ENCODE measurements at places on chromosomes 4 and X.

DNA sequence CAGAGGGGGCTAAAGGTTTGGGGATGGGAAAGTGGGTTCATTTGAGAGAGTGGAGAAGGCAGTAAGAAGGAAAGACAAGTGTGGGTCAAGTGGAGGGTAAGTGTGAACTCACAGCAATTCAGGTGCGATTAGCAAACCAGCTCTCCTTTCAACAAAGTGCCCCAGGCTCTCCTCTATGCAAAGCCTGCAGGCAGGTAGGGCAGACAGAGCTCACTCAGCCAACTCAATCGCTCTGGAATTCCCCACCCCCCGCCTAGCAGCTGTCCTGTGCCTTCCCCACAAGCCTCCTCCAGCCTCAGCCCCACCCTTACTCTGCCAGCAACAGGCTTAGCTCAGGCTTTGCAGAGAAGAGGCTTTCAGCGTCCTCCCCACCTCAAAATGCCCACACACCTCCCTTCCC lies 14.8 kb upstream of the MAMLD1 start:
- no peak for DNase-seq

DNA sequence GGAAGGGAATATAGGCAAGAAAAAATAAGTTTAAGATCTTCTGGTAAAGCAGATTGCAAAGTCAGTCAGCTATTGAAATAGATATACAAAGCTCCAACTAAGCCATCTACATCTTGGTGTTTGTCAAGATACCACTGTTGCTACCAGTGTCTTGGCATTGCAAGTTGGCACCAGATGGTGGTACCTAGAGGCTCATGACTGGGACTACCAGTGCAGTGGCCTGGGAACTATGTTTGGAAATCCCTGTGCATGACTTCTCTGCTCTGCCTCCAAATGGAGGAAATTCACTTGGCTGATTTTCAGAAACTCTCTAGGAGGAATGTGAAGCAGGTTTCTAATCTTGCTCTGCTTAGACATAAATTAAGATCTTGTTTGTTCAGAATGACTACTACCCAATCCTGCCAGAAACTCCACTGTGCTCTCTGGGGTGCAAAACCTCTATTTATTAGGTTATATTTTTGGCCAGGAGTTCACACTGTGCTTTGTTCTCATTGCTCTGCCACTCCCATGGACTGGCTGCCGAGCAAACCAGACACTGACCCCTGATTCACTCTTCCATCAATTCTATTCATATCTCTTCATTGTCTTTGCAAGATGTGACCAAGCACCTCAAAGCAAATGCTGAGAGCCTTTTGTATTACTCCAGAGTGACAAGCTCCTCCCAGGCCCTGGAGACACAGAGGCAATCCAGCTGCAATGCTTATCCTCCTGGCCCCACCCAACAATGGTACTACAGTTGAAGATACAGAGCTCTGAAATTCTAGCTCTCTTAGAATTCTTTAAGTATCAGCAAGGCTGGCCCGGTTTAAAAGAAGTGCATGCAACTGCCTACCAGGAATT lies 272.3 kb upstream of the FGF16 start:
- no peak for DNase-seq

DNA sequence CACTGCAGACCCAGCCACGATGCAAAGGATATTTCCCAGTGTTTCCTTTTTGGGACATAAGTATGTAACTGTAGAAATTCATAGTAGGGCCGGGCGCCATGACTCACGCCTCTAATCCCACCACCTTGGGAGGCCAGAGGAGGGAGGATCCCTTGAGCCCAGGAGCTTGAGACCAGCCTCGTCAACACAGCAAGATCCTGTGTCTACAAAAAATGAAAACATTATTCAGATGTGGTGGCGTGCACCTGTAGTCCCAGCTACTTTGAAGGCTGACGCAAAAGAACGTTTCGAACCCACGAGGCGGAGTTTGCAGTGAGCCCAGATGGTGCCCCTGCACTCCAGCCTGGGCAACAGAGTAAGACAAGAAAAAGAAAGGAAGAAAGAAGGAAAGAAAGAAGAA lies 49.2 kb downstream of the CRLF2 start:
- DNase-seq, result no peak

DNA sequence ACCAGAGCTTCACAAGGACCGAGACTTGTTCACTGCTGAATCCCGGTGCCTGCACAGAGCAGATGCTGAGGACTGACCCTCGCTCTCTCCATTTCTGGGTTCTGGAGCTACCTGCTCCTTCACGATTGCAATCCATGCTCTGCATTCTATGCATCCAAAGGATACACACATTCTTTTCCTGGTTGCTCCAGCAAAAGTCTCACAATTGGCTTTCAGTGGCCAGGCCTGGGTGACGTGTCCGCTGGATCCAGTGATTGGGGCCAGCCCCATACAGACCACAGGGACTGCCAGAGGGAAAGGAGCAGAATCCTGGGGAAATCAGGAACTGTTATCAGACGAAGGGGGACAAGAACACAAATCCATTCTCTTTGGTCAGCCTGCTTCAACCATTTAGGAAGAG lies 14.9 kb upstream of the CDKN2AIP start:
- DNase-seq, result no peak

DNA sequence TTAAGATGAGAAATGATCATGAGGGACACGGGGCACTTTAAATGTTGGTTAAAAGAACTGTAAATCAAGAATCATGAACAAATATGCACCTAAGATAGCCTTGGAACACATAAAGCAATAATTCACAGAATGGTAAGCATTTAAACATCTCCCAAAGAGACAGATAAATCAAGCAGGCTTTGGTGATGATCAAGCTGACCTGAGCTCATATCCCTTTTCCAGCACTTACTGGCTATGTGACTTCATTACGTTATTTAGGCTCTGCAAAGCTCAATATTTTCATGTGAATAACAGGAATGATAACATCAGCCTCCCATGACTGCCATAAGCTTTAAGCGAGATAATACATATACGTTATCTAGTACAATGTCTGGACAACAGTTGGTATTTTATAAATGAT lies 54.9 kb downstream of the CHRNA9 start:
- no peak for DNase-seq

DNA sequence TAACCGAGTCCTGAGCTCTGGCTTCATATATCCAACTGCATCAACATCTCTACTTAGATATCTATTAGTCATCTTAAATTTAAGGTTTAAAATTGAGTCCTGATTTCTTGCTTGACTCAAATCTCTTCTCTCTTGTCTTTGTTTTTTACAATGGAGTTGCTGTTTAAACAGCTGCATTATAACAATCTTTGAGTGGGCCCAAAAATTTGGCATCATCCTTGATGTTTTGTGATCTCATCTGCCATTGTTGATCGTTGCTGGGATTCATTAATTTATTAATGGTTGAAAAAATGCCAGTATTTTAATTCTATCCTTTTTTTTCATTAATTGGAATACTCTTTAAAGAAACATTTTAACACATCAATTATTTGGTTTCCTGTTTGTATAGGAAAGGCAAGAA lies 82.2 kb downstream of the STIM2 start:
- DNase-seq, result no peak

- no peak for DNase-seq
These were observed 336.9 kb downstream of the ZNF674 start for GRCh38 chrX:46208225-46208854.

GRCh38 chr4:112968451-112969159 lies 80.8 kb upstream of the ANK2 start:
- DNase-seq, result no peak

DNA sequence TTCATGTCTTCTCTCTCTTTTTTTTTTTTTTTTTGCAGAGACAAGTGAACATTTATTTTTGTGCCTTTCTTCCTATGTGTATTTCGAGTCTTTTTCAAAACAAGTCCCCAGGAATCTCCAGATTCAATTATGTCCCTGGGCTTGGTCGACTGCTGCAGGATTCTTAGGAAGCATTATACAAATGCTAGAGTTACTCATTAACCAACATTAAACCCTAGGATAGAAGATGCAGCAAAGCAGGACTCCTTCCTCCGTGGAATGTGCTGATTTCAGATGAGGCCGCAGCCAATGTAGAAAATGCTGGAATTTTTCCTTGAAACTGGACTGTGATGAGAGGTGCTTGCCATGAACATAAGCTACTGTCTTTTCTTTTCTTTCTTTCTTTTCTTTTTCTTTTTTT lies 3.4 kb downstream of the ZNF81 start:
- no peak for DNase-seq

DNA sequence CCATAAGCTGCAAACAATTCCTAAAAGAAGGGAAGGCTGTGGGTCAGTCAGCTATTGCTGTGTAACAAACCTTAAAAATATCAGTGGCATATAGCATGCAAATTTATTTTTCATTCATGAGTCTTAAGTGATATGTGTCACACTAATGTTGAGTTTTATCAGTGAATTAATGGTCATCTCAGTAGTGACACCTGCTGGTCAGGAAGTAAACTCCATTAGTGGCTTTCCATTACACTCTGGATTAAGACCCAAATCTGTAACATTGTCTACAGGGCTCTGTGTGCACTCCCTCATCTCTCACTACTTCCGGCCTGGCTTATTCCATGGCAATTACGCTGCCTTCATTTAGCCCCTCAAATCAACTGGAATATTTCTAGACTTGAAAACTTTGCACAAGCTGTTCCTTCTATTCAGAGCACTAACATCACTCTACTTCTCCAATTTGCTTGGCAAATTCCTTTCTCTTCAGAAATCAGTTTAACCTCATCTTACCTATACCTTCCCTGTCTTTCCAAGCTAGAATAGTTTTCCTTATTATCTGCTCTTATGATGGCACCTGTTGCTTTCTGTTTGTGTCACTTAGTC lies 217.3 kb upstream of the TAPT1 start:
- DNase-seq, result no peak

GRCh38 chr4:84967243-84967690 lies 777 bp upstream of the WDFY3 start:
- no peak for DNase-seq

DNA sequence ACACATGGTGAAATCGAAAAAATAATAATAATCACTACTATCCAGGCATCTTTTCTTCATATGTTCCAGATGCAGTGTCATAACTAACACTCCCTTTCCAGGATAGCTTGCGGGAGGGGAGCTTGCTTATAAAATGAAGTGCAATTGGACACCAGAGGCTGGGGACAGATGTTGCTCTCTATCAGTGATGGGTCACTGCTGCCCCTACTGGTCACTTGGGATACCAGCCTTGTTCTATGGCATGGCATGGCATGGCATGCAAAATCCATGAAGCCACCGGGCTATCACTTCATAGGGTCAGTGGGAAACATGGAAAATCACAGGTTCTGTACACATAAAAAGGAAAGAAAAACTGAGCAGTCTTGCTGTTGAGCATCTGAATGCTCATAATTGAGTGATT lies 168.1 kb downstream of the GLRA2 start:
- DNase-seq, result peak; percentile 43

DNA sequence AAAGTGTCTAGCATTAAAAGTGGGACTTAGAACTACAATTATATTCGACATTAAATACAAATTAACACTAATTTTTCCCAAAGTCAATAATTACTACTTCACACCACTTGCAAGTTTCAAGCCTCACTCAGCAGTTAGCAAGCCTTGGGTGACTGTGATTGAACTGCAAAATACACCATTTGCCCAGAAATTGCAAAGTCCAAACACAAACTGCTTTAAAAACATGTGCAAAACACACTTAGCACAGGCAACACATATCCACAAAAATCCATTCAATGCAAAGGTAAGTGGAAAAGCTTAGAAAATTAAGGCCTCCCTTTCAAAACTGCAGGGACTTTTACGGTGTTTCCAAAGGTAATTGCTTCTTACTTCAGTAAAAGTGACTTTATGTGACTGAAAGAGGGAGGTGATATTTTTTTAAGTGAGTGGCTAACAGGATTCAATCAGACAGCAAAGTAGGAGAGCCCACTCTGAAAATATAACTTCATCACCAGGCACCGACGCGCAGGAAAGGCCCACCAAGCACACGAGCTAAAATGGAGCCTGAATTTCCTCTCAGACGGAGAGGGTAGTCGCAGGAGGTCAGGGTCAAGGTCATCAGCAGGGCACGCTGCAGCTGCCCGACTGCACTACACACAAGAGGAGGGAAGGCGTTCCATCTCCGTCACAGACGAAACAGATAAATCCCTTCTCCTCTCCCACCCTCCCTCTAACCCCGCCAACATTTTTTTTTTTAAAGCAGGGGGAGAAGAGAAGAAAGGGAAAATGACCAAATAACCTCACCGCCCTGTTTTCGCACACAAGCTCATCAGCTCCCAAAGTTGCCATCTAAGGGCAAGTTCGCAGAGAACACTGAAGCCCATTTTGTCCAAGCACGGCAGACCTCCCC lies 3.1 kb downstream of the ZNF827 start:
- DNase-seq, result no peak

Data from body of pancreas (tissue), 4 donors.